Skeletal muscle tissue (tissue), 5 donors: ENCODE measurements at places on chromosomes 7 and 10. TPM values are rescaled to one million over a fixed set of nuclear protein-coding genes. Genes with fewer than 3 reads are reported as not detected.

Gene CFAP70
- total RNA-seq = 1.6 TPM

Gene WNT2
- 3.1 TPM for total RNA-seq

Gene PON1
- total RNA-seq = not detected

Gene TYW1B
- total RNA-seq = 6.8 TPM

Gene SPDYE9
- not detected for total RNA-seq

Gene MYPN
- 57.4 TPM for total RNA-seq
